Fibroblast of skin of back (primary cell): ENCODE measurements at places on chromosomes 4 and X.

- no peak for DNase-seq
Observed at GRCh38 chr4:146049802-146050201, 111.2 kb upstream of the ZNF827 start.

GRCh38 chr4:127000110-127000509 is 632.6 kb upstream of the INTU start:
- no peak for DNase-seq

DNA sequence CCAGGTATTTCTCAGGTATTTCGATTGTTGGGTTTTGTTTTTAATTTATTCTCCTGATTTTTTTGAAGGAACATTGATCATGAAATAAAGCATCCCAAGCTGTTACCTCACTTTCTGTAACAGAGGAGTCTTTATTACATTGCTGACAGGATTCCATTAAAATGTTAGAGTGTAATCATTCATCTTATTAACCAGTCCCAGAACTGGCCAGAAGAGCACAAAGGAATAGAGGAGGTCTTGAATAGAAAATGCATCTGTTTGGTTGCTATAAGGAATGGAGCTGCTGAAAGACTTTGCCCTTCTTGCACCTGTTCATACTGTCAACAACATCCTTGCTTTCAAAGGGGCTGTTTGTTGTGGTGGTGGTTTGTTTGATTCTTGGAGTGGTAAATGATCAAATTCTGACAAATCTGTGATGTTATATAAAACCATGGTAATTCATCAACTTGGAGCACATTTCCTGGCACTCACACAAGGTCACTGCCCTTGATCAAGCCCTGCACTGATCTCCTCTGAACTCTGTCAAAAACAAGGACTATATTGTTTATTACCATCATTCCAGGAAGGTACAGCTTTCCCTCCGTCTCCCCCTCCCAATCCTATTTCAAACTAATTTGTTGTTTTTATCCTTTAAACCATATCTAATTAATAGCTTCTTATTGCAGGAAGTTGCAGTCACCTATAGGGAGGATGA is 215.8 kb downstream of the PCDH19 start:
- no peak for DNase-seq

DNA sequence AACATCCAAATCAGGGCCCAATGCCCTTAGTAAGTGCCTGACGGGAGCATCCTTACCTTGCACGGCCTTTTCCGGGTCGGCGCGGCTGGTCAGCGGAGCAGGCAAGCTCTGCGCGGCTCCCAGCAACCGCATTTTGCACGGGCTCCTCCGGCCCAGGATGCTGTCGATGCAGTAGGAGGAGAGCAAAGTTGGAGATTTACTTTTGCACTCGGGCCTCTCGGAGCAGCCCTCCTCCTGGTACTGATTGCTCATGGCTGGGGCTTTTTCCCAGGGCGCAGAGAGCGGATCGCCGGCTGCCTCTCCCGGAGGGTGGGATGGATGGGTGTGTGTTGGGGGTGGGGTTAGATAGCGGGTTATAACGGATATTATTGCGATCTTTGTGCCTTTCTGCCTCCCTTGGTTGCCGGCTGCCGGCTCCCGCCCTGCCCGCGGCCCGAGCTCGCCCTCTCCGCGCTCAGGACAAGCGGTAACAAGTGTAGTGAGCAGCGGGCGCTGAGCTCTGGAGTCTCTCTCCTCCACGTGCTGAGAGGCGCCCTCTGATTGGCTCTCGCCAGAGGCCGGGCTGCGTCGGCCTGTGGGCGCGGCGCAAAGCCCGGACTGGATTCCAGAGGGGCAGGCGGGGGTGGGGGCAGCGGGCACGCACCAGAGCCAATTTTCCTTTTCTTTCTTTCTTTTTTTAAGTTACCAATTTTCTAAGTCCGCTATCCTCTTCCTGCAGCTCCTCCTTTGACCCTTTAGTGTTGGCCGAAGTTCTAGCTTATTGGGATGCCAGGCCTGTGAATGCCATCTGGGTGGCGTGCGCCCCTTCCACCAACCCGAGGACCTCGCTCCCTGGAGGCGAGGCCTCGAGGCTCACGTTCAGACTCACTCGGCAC is at the start of gene ARX:
Gene ARX, minus strand, starts transcription at position 480 of the 875 bp plus-strand sequence. Its CDS starts 228 bp downstream, at position 252.
- DNase-seq, result peak; percentile 59

- no peak for DNase-seq
Observed at GRCh38 chr4:146265950-146266490, 51.7 kb downstream of the REELD1 start.

DNA sequence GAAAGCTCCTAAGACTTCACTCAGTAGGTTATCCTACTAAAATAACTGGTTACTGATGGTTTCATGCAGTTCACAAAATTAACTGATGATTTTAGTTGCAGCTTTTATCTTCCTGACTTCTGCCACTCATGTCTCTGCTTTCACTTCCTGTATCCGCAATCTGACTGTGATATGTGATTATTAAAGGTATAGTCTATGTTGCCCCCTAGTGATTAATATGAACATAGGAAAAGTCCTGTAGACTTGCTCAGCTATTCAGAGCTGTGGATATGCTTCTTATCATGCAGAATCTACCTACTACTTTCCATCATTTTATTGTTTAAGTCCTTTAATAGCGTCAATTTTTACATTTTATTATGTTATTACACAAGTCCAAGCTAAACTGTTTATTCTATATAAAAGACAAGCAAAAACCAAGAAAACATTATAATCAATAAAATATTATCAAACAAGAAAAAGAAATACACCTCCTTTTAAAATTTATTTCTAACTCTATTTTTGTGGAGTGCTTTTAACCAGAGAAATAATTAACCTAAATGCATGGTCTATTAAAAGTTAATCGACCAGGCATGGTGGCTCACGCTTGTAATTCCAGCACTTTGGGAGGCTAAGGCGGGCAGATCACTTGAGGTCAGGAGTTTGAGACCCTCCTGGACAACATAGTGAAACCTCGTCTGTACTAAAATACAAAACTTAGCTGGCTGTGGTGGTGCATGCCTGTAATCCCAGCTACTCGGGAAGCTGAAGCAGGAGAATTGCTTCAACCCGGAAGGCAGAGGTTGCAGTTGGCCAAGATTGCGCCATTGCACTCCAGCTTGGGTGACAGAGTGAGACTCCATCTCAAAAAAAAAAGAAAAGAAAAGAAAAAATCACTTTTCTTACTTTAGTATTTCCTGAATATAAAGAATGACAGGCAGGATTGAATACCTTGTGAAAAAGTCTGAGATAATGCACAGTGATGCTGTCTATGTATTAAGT is 40.4 kb upstream of the TLR2 start:
- DNase-seq, result peak; percentile 61

- DNase-seq, result no peak
Observed at GRCh38 chr4:139828966-139829664, 163.5 kb downstream of the MGST2 start.

GRCh38 chrX:11423362-11423818 is 130.2 kb downstream of the AMELX start:
- peak; percentile 64 for DNase-seq

- no peak for DNase-seq
Observed at GRCh38 chr4:7878323-7878722, 61.3 kb downstream of the AFAP1 start.

DNA sequence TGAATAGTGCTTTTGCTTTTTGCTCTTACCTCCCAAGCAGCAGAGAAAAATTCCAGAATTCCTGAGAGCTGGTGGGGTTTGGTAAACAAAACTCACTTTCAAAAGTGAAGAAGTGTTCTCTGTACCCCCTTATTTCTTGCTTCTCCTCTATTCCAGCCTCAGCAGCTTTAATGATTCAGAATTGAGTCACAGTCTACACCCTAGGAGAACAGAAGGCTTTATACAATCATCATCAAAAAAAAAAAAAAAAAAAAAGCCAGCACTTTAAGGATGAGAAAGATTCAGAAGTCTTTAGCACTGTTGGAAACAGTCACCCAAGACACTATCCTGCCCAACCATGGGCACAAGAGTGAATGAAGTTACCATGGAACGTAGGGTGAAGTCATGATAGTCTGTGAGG is 1583.1 kb upstream of the PCDH10 start:
- peak; percentile 1 for DNase-seq

- no peak for DNase-seq
Observed at GRCh38 chr4:88897752-88898151, 159.2 kb downstream of the FAM13A start.

GRCh38 chr4:105106426-105106825 is 40.2 kb upstream of the TET2 start:
- DNase-seq, result no peak

GRCh38 chr4:48127231-48127630 is 6.8 kb downstream of the TXK start:
- no peak for DNase-seq

- no peak for DNase-seq
Observed at GRCh38 chrX:47458528-47458927, 24.5 kb downstream of the ZNF41 start.

- no peak for DNase-seq
Observed at GRCh38 chr4:38537666-38538065, 126.3 kb upstream of the KLF3 start.

- no peak for DNase-seq
Observed at GRCh38 chrX:65837875-65838549, 170.6 kb downstream of the MSN start.

DNA sequence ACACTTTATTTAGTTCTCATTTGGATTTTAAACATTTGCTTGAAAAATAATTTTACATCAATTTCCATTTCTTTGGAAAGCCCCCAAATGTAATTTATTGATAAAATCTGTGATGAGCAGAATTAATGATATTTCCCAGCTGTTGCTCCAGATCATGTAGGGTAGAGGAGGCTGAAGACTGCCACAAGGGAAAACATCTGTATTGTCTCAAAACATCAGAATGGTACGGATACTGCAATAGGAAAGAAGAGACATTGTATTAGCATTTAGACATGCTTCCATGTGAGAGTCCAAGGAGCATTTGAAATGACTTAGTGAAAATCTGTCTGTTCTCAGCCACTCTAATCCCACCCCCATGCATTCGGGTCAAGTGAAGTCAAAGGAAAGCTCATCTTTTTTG is 14.4 kb downstream of the ADH1A start:
- no peak for DNase-seq

GRCh38 chr4:159077702-159078495 is 25.0 kb upstream of the RAPGEF2 start:
- no peak for DNase-seq

GRCh38 chrX:45621376-45622041 is 420.8 kb upstream of the DIPK2B start:
- DNase-seq, result peak; percentile 73

- DNase-seq, result peak; percentile 69
Observed at GRCh38 chrX:134999469-134999868, 8.7 kb downstream of the SMIM10 start.

GRCh38 chrX:9164086-9164485 is 130.2 kb upstream of the FAM9B start:
- DNase-seq, result peak; percentile 26

GRCh38 chr4:138639018-138639741 is 376.4 kb upstream of the NOCT start:
- DNase-seq, result peak; percentile 40

DNA sequence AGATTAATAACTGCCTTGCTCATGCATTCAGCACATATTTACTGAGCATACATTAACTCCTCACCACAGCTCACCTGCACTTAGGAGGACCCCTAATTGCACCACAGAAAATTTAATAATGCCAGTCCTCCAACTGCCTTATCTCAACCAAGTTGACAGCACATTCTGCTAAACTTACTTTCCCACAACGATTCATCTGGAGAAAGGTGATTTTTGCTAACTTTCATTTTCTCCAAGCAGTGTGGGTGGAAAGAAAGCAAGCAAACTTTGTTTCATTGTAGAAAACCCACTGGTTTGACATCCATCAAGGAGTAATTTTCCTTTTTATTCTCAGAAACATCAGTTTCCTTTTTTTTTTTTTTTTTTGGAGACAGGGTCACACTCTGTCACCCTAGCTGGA is 49.1 kb downstream of the RASGEF1B start:
- DNase-seq, result no peak

DNA sequence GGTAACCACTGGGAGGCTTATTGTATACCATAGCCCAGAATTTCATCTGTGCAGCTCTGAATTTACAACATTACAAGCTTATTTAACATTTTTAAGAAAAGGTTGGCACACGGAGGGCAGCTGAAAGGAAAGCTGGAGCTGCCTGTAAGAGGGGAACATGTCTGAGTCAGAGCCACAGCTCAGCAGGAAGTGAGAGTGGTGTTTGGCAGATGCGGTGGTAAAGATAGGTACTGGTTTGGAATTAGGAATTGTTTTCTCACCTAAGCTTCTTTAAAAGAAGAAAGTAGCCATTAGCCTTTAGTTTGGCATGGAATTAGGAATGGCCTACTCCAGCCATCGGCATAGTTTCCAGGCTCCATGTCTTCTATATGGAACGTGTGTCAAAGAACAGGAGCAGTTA is 172.5 kb upstream of the ANXA3 start:
- no peak for DNase-seq

- peak; percentile 32 for DNase-seq
Observed at GRCh38 chr4:189780391-189780790, 160.3 kb upstream of the FRG1 start.
